ENCODE measurements at places on chromosomes 4 and X. TPM values are rescaled to one million over a fixed set of nuclear protein-coding genes. Genes with fewer than 3 reads are reported as not detected.

GRCh38 chr4:84221704-84222103 lies 277.4 kb downstream of the NKX6-1 start:
- H3K27me3 ChIP-seq, result no peaks in the 10 kb centered on the region
- no peaks in the 10 kb centered on the region for H3K4me1 ChIP-seq

GRCh38 chr4:26484516-26484915 lies 5.8 kb downstream of the CCKAR start:
- no peak overlapping the region for H3K27ac ChIP-seq
- H3K36me3 ChIP-seq, result no peaks in the 10 kb centered on the region
- H3K4me1 ChIP-seq, result no peaks in the 10 kb centered on the region
- no peak for DNase-seq
- H3K4me3 ChIP-seq, result no peak overlapping the region

DNA sequence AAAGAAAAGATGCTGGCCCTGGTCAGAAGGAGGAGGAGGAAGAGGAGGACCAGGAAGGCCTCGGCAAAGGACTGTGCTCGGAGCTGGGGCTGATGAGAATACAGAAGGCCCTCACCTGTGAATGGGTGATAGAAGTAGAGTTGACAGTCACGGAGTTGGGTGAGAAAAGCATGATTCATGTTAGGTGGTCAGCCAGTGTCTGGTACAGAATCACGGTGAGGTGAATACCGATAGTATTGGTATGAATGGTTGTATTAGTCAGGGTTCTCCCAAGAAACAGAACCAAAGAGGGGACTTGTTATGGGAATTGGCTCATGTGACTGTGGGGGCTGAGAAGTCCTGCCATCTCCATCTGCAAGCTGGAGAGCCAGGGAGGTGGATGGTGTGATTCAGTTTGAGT lies 32.5 kb upstream of the FAM156A start:
- H3K4me3 ChIP-seq, result no peak overlapping the region
- H3K36me3 ChIP-seq, result no peaks in the 10 kb centered on the region
- DNase-seq, result no peak
- no peaks in the 10 kb centered on the region for H3K4me1 ChIP-seq

GRCh38 chr4:124415146-124415545 lies 297.4 kb downstream of the ANKRD50 start:
- DNase-seq, result no peak
- no peak overlapping the region for H3K4me3 ChIP-seq
- H3K4me1 ChIP-seq, result no peaks in the 10 kb centered on the region
- no peaks in the 10 kb centered on the region for H3K36me3 ChIP-seq

DNA sequence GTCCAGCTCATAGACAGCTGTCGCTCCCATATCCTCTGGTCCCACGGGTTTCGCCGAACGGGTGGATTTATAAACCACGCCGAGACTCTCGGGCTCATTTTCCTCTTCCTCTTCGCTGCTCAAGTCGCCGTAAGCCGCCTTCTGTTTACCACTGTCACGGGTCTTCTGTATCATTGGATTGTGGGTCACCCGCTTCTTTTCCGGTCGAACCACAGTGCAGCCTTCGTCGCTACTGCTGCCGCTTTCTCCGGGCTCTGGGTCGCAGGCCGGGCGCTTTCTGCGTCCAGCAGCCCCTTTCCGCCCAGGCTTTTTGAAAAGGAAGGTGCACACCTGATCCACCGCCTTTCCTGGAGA lies 311 bp downstream of the RNF113A start:
- H3K4me3 ChIP-seq, result peak overlapping the region; percentile 77
- peak overlapping the region; percentile 97 for H3K27ac ChIP-seq
- DNase-seq, result no peak
- no peaks in the 10 kb centered on the region for H3K27me3 ChIP-seq

Gene RAB40A
- total RNA-seq, result 1.0 TPM

GRCh38 chrX:74133156-74133796 lies 170.7 kb upstream of the ZCCHC13 start:
- H3K4me3 ChIP-seq, result no peak overlapping the region
- peak; percentile 11 for DNase-seq
- no peaks in the 10 kb centered on the region for H3K36me3 ChIP-seq
- no peak overlapping the region for H3K27ac ChIP-seq

Gene ABHD18
- 12.4 TPM for total RNA-seq

- H3K27me3 ChIP-seq, result no peaks in the 10 kb centered on the region
- no peak overlapping the region for H3K27ac ChIP-seq
- DNase-seq, result no peak
- no peak overlapping the region for H3K4me3 ChIP-seq
These were observed 1244.5 kb downstream of the PCDH7 start for GRCh38 chr4:31964685-31965084.

GRCh38 chrX:8306291-8306925 lies 135.3 kb upstream of the VCX2 start:
- DNase-seq, result no peak
- no peaks in the 10 kb centered on the region for H3K27me3 ChIP-seq
- H3K27ac ChIP-seq, result no peak overlapping the region
- H3K4me3 ChIP-seq, result no peak overlapping the region

Gene ART3
- total RNA-seq, result not detected

Gene NEXMIF
- total RNA-seq, result not detected

DNA sequence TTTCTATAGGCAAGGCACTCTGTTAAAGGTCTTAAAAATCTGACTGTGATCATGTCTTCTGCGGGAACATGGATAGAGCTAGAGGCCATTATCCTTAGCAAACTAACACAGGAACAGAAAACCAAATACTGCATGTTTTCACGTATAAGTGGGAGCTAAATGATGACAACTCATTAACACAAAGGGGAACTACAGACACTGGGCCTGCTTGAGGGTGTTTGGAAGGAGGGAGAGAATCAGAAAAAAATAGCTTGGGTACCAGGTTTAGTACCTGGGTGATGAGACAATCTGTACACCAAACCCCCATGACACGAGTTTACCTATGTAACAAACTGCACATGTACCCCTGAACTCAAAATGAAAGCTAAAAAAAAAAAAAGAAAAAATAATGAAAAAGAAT lies 12.1 kb downstream of the SLC7A11 start:
- no peak for DNase-seq
- H3K27ac ChIP-seq, result peak overlapping the region; percentile 49
- H3K27me3 ChIP-seq, result no peaks in the 10 kb centered on the region
- peaks cover 70% of the 10 kb centered on the region for H3K36me3 ChIP-seq
- H3K4me1 ChIP-seq, result peaks cover 25% of the 10 kb centered on the region
- no peak overlapping the region for H3K4me3 ChIP-seq

Gene NR3C2
- total RNA-seq, result 0.96 TPM

Gene BEND2
- not detected for total RNA-seq

DNA sequence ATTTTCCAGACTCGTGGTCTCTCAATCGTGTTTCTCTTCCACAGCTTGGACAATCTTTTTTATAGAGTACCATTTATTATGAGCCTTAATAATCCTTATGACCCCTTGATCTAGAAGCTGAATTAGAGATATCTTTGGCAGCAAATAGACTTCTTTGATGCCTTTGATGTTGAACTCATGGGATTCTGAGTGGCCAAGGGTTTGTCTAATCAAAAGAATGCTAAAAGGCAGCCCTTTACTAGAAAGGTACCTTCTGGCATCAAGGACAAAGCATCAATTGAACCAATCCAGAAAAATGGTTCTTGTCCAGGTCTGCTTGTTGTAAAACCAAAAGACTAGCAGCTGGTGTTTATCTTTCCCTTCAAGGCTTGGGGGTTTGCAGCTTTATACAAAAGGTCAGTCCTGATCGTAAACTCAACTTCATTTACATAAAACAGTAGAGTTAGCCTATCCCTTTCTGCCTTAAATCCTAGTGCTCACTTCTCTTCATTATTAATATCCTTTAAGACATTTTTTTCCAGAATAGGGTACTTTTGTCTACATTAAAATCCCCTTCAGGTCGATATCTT lies 411.3 kb downstream of the FAT4 start:
- H3K4me3 ChIP-seq, result no peak overlapping the region
- no peak overlapping the region for H3K27ac ChIP-seq
- H3K36me3 ChIP-seq, result no peaks in the 10 kb centered on the region
- H3K27me3 ChIP-seq, result no peaks in the 10 kb centered on the region

GRCh38 chr4:141464366-141464765 lies 172.0 kb upstream of the IL15 start:
- no peaks in the 10 kb centered on the region for H3K4me1 ChIP-seq
- DNase-seq, result no peak
- no peaks in the 10 kb centered on the region for H3K36me3 ChIP-seq

GRCh38 chr4:179163147-179163546 lies 1720.9 kb upstream of the AGA start:
- no peaks in the 10 kb centered on the region for H3K4me1 ChIP-seq
- no peaks in the 10 kb centered on the region for H3K36me3 ChIP-seq
- no peaks in the 10 kb centered on the region for H3K27me3 ChIP-seq

Gene GSX2
- total RNA-seq, result not detected

Gene GLA
- total RNA-seq, result 80.5 TPM

Gene ARMCX4
- 4.8 TPM for total RNA-seq

DNA sequence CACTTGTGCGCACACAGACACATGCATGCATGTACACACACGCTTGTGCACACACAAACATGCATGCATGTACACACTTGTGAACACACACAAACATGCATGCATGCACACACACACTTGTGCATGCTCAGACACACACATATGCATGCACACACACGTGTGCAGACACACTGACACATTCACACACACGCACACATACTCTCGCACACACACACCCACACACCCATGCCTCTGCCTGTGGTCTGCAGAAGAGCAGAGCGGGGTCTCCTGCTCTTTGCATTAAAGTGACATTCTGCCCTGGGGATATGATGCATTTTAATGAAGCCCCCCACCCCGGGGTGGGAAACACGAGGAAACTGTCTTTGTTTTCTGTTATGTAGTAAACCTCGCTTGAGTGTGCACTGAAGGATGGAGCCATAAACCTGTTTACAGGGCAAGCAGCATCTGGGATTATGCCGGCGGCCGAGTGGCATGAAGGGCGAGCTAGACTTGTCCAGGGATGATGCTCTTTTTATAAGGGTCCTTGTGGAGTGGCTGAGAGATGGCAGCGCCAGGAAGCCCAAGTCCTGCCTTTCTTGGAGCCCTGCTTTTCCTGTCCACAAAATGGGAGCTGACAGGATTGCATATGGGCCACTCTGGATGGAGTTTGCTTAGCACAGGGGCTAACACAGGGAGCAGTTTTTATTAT lies 17.8 kb downstream of the PSAPL1 start:
- no peak for DNase-seq
- H3K4me3 ChIP-seq, result no peak overlapping the region
- H3K27me3 ChIP-seq, result no peaks in the 10 kb centered on the region
- H3K27ac ChIP-seq, result no peak overlapping the region
- no peaks in the 10 kb centered on the region for H3K36me3 ChIP-seq

GRCh38 chr4:6714954-6715353 lies 1.0 kb upstream of the BLOC1S4 start:
- no peaks in the 10 kb centered on the region for H3K36me3 ChIP-seq
- 0 out of 2 replicates have a peak overlapping the region, but pooled peaks have one; percentile 94 for H3K4me3 ChIP-seq
- no peaks in the 10 kb centered on the region for H3K27me3 ChIP-seq
- peaks cover 11% of the 10 kb centered on the region for H3K4me1 ChIP-seq

GRCh38 chr4:113781439-113782040 lies 20.0 kb upstream of the CAMK2D start:
- no peak overlapping the region for H3K27ac ChIP-seq
- no peaks in the 10 kb centered on the region for H3K4me1 ChIP-seq
- H3K27me3 ChIP-seq, result no peaks in the 10 kb centered on the region
- no peaks in the 10 kb centered on the region for H3K36me3 ChIP-seq

Gene ASB12
- total RNA-seq, result not detected

Gene FGFBP1
- total RNA-seq, result 11.1 TPM

DNA sequence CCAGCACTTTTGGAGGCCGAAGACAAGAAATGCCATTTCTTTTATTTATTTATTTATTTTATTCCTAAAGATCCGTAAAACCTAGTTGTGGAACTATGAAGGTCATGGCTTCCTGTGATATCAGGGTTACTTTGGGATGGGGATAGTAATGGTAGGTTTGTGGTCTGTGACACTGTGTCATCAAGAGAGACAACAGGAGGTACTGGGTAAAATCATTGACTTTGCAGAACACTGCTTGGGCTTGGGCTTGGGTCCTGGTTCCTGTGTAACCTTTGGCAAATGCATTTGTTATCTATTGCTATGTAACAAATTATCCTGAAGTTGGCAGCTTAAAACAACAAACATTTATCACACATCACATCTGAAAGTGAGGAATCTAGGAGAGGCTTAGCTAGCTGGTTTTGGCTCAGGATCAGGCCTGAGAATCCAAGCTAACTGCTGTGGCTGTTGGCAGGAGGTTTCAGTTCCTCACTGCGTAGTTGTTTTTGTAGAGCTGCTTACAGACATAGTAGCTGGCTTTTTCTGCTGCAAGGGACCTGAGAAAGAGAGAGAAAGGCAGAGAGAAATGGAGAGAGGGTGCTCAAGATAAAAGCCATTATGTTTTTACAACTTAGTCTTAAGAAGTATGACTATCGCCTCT lies 576.4 kb upstream of the SLIT2 start:
- H3K4me3 ChIP-seq, result no peak overlapping the region
- H3K27ac ChIP-seq, result no peak overlapping the region
- DNase-seq, result no peak

DNA sequence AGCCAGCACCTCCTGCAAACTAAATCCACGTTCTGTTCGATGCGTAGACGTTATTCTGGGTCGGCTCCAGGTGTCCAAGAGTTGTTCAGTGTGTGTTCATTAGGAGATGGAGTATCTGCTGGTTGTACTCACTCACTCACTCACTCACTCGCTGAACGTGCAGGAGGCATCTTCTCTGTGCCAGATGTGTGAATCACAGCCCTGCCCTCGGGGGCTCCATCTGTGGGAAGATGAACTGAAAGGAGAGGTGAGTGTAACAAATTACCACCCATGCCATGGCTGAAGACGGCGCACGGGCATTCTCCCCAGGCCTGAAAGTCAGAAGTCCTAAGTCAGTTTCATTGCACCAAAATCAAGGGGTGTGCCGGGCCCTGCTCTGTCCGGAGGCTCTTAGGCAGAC lies 16.1 kb downstream of the NSG1 start:
- no peak overlapping the region for H3K4me3 ChIP-seq
- no peak overlapping the region for H3K27ac ChIP-seq
- no peaks in the 10 kb centered on the region for H3K4me1 ChIP-seq
